ENCODE measurements at places on chromosomes 2 and 18.

DNA sequence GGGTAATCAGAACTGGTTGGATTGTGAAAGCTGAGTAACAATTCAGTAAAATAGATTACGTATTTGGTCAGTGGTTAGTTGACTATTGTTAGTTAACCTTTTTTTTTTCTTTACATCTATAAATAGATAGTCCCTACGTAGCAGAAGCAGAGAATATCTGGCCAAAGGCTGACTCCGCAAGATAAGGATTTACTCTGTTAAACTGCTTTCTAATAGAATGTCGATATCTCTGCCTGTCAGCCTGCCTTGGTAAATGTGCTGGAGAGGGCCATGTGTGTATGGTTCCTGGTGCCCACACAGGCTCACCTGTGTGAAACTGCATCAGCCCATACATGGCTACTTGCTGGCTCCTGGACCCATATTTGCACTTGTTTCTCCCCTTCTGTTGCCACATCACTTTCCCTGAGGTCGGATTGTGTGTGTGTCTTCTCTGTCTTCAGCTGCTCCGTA is 94.4 kb downstream of the CRIM1 start:
- no peak for DNase-seq

DNA sequence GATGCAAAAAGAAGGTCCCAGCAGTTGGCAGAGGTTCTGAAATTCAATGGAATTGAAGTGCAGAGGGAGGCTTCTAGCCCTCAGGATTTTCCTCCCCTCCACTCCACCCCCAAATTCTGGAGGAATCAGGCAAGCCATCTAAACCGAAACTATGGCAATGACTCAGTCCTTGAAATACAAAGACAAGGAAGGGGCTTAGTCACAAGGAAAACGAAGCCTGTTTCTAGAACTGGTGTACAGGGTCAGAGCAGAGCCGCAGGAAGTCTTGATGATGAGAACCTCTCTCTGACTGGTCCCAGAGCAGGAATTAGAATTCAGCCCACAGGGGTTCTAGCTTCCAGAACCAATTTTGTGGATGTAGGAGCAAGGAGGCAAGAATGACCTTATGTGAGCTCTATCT is 111.7 kb upstream of the SCN1A start:
- DNase-seq, result no peak

GRCh38 chr2:169118060-169118459 is 48.7 kb downstream of the DHRS9 start:
- no peak for DNase-seq

DNA sequence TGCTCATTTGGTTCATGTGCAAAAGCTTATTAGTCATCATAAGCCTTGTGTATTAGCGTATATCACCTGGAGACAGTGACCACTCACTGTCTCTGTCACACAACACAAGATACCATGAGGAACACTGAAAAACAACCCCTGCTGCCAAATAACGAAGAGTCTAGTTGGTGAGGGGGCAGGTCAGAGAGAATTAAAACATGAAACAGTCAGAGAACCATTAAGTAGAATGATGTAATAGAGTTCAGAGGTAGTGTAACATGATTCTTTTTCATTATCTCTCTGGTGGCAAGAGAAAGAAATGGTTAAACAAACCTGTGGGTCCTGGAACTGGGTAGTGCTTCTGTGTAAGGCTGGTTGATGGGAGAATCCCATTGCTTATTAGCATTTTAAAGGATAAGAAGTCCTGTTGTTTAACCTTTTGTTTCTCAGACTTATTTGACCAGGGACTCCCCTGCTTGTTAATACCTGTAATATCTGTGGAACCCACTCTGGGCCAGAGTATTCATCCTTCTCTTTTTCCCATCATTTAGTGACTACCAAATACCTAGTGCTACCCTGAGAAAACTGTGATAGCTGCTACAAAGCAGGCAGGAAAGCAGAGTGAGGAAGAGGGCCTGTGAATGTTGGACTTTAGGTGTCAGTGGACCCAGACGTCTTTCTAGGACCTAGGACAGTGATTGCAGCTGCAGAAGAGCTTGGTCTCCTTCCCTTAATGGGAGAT is 38.0 kb downstream of the PTRHD1 start:
- DNase-seq, result no peak

DNA sequence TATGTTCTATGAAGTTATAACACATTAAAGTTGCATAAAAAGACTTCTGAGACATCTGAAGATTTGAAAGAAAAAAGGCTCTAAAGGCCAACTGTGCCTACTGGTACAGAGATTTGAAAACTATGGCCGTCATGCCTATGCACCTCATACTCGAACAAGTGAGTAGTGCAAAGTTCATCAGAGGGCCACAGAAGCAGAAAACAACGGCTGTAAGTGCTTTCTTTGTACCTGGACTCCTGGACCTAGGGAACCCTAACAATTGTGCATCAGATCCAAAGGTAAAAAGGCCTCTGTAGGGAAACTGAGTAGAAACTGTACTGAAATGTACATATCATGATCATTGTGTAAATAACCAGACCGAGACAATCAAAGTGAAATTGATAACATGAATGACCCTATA is 230.4 kb upstream of the CHST9 start:
- no peak for DNase-seq

- DNase-seq, result no peak
These were observed 333.4 kb upstream of the KCNH7 start for GRCh38 chr2:163171786-163172530.

GRCh38 chr18:57677262-57678211 is 55.9 kb upstream of the NARS1 start:
- DNase-seq, result no peak

GRCh38 chr2:143698888-143699570 is 569.8 kb downstream of the ARHGAP15 start:
- no peak for DNase-seq

DNA sequence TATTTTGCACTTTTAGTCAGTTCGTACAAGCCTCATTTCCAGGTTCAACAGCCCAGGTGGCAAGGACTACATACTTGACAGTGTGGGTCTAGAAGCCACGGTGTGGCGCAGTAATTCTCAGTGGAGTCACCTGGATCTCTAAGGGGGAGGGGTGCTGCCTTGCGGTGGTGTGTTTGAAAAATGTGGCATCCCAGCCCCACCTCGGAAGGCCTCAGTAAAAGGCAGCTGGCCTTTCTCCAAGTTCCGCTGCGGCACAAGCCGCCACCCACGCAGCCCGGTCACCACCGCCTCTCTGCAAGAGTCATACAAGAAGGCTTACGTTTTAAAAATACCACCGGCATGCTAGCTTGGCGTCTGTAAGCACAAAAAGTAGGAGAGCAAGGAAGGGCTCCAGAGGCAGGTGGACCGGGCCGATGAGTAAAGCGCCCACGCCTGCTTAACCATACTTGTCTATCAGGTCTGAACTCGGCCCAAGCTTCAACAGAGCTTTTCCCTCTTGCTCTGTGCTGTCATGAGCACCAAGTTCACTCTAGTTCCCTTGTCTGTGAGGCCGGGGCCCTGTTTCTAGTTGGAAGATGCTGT is 49.5 kb downstream of the SPRED2 start:
- DNase-seq, result peak; percentile 94

GRCh38 chr2:64223055-64223454 is 78.8 kb upstream of the PELI1 start:
- DNase-seq, result no peak

DNA sequence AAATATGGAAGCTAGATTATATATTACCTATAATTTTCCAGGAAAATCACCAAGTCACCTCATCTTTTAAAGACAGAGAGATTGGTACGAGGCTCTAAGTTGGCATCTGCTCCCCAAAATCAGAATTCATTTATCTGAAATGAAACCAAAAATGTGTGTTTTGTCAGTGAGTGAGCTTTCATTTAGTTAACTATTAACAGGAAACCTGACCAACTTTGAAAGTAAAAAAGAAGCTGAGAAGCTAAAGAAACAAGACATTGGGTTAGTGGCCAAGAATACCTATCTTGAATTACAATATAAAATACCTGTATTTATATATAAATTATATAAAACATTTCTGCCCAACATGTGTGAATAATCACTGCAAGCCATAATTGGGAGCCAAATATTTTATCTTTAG is 1.9 kb downstream of the MPPE1 start:
- no peak for DNase-seq

- no peak for DNase-seq
These were observed 50.2 kb downstream of the ODC1 start for GRCh38 chr2:10397878-10398277.

GRCh38 chr18:22285361-22286140 is 116.2 kb downstream of the GATA6 start:
- no peak for DNase-seq

- DNase-seq, result no peak
These were observed 108.3 kb downstream of the ARL4C start for GRCh38 chr2:234388591-234388990.

- DNase-seq, result no peak
These were observed 118.9 kb downstream of the PXDN start for GRCh38 chr2:1625281-1626001.

DNA sequence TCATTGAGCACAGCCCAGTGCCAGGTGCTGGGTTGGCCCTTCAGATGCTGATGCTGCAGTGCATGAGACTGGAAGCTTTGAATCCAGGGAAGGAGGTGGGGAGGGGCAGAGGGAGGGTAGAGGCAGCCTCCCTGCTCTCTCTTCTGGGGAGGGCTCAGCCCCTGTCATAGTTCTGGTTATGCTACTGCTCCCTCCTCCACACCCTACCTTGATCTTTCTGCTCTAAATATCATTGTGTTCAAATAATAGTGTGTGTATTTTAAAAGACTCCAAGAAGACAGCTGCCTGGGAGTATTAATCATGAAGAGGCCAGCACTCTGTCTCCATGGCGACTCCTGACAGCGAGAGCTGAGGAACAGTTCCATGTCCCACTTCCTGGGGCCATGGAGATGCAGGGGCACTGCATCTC is 3.8 kb upstream of the EGR4 start:
- DNase-seq, result no peak

DNA sequence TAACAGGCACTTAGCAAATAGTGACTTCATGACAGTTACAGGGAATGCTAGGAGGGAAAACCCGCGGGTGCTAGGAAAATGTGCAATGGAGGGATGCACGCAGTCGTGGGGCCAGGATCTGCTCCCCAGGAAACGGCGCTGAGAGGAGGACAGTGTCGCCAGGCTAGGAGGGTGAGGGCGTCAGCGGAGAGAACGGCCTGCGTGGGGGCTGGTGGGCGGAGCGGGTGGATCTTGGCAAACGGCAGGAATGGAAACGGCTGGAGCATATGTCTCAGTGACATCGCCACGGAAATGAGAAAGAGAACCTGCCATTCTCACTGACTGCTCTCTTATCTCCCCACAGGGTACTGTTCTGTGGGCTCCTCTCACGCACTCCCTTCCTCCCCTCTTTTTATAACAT is 478.5 kb upstream of the ID2 start:
- no peak for DNase-seq

- no peak for DNase-seq
These were observed 159.4 kb downstream of the RBM43 start for GRCh38 chr2:151102226-151102625.

DNA sequence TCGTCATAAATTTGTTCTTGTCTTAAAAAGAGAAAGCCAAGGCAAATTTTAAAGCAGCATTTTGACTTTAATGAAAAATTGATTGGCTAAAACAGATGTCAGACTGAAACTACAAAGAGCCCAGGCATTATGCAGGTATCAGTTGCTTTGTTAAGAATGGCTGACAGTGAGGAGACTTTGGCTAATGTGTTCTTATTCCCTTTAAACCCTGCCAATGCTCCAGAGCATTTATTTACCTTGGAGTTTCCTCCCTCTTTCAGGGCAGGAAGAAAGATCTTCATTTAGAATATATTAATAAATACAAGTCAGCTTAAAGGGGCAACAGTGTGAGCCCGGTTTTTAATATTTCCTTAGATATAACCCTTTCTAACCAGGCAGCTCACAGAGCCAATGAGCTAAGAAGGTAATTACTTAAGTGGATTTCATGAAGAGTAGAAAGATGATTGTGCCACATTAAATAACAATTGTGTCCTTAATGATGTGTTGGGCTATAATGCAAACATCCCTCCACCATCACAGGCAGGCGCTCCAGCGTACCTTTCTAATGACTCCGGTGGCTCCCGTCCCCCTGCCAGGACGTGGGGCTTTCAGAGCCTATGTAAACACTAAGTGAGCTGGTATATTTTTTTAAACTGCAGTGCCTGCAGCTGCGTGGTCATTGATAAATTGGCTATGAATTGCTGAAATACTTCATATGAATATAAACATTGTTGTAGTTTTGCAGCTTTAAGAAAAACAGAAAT is 349.4 kb upstream of the POU3F3 start:
- DNase-seq, result no peak

DNA sequence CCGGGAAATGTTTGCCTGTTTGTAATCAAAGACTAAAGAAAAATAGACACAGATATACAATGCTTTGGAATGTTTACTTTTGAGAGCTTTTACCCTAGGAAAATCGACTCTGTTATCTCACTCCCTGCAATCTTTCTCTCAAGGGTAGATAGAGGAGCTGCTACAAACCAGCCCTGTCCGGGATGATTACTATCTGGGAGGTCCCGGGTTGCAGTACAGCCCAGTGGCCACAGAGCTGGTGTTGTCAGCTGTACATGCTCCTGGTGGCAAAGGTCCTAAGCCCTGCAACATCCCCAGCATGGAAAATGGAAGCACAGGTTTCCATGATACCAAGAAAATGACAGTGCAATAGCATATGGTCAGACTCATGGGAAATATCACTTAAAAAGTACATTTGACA is 570.5 kb upstream of the SOX11 start:
- no peak for DNase-seq

DNA sequence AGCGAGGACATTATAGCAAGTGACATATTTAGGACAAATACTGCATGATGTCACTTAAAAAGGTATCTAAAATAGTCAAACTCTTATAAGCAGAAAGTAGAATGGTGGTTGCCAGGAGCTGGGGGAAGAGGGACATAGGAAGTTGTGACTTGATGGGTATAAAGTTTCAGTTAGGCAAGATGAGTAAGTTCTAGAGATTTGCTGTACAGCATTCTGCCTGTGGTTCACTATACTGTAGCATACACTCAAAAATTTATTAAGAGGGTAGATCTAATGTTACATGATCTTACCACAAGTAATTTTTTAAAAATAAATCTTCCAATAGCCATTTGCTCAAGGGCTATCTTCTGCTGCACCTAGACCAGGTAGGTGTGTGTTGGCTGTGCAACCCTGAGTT is 78.1 kb upstream of the NPAS2 start:
- no peak for DNase-seq

- no peak for DNase-seq
These were observed 168.7 kb upstream of the AGAP1 start for GRCh38 chr2:235325151-235325550.

GRCh38 chr2:159199761-159200465 is 86.6 kb downstream of the WDSUB1 start:
- no peak for DNase-seq

All from stimulated activated CD8-positive, alpha-beta memory T cell treated with anti-CD3 and anti-CD28 coated beads, Interleukin-4, amount 100 ng/mL, for 48 hours (primary cell).